ENCODE measurements at places on chromosomes 7 and 10. TPM values are rescaled to one million over a fixed set of nuclear protein-coding genes. Genes with fewer than 3 reads are reported as not detected.

DNA sequence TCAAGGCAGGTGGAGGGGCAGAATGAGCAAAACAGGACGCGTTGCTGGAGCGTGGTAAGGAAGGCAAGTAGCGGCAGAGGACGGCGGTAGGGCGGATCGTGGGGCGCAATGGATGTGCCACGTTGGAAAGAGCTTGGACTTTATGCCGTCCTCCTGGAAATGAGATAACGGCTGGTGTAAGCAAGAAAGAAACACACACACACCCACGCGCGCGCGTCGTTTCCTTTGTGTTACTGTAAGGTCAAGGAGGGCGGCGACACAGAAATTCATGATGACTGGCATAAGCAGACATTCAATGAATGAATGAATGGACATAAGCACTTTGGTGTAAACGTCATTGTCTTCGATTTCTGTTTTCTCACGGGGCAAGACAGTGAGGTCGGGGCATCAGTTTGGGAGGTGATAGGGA is 683 bp upstream of the ENTPD7 start:
- DNase-seq = peak; percentile 3

The NSUN6 gene
- total RNA-seq = 14.1 TPM

GRCh38 chr7:121486590-121486989 is 90.5 kb upstream of the FAM3C start:
- no peak for DNase-seq

DNA sequence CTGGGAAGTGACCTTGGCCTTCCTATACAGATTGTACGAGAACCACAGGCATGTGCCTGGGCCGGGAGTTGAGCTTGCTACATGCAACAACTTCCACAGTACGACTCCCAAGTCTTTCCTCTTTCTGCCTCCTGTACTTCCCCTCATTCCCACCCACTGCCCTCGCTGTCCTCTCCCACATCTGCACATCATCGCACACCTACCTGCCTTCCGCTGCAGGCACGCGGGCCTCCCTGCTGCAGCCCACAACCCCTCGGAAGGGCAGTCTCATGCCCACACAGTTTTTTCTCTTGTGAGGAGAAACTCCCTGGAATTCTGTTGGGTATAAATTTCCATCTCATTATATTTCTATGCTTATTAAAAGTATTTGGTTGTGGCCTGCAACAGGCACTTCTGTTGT is 117.2 kb downstream of the ACTR3B start:
- no peak for DNase-seq

All from CD8-positive, alpha-beta memory T cell (primary cell).